Pancreas (tissue), 10 donors: ENCODE measurements at places on chromosomes 13 and 19. TPM values are rescaled to one million over a fixed set of nuclear protein-coding genes. Genes with fewer than 3 reads are reported as not detected.

DNA sequence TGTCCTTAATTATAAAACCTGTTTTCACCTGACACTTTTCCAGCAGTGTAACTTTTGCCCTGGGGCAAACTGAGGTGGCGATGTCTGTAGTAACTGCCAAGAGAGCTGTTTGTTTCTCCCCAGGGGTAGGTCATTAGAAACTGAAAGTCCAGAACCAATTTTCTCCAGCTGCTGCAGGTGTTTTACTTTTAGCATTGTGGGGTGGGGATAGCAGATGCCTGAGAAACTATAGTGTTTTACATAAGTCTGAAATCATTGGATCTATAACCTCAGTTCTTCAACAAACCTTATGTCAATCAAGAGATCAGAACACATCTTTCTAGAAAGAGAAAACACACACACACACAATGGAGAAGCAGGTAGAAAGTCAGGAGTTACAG, 92.7 kb downstream of the LHFPL6 start:
- no peak for DNase-seq

- no peak for DNase-seq
Measured at GRCh38 chr13:98839856-98840769, 87.6 kb upstream of the SLC15A1 start.

DNA sequence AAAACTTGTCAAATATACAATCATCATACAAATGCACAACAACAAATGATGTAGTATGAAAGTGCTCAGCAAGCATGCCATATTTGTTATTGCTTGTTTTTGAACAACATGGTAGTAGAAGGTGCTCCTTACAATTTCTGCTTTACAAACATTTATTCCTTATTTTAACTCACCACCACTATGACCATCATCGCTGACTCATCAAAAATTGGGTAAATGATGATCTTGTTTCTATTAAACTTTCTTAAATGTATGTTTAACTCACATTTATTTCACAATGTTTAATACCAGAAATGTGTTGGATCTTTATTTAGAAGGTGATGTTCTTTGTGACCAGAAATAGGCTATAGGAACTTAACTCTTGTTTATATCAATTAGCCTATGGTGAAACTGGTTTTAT, 45.5 kb downstream of the KCNRG start:
- DNase-seq = no peak

- no peak for DNase-seq
Measured at GRCh38 chr19:11949201-11949600, 15.6 kb upstream of the ZNF763 start.

Gene SPART
- 15.5 TPM for total RNA-seq

Gene SLC10A2
- not detected for total RNA-seq
